Fibroblast of skin of scalp (primary cell): ENCODE measurements at places on chromosomes 5 and 9.

DNA sequence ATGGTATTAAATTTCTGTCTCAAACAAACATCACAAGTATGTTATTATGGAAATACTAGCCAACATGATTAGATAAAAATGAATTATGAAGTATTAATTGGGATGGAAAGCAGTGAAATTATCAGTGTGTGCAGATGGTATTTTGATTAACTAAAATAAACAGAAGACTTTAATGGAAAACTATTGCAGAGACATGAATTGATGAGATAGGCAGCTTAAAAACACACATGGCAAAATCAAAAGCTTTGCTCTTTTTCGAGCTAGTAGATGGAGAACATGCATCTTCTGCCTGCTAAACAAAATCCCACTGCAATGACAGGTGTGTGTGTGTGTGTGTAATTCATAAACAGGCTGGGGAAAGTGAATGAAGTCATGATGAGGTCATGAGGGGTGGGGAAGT, 426.2 kb downstream of the MTRR start:
- no peak for DNase-seq

DNA sequence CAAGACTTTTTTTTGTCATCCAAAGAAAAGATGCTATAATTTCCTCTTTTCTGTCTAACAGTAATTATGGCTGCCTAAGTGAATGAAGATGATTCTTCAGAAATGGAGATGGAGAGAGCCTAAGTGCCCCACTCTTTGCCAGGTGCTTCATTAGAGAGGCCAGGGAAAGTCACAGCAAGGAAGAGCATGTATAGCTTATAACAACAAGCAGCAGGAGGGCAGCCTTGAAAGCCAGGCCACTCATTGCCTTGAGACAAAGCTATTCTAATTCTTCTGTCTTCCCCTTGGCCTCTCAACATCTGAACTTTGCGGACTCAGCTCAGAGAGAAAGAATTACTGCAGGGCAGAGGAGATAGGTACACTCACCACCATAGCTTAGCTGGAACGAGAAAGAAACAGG, 112.0 kb upstream of the ZNF366 start:
- no peak for DNase-seq

GRCh38 chr9:134333874-134334581, 7.8 kb downstream of the RXRA start:
- DNase-seq: no peak

GRCh38 chr9:132901858-132902831, 23.4 kb downstream of the SPACA9 start:
- DNase-seq: peak; percentile 81

DNA sequence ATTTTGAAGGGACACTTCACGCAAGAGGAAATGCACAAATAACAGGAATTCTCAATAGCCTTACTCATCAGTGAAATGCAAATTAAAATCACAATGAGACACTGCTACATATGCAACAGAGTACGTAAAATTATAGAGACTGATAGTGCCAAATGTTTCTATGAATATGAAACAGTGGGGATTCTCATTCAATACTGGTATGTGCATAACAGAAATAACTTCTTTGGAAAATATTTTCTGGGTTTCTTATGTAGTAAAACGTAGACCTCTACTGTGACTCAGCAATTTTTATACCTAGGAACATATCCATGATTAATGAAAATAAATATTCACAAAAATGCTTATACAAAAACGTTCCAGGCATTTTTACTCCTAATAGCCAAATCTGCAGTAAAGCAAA, 1625.2 kb downstream of the MAT2B start:
- peak; percentile 60 for DNase-seq

- DNase-seq: peak; percentile 93
These were observed at the start of gene ARSI for GRCh38 chr5:150302301-150303069. Gene ARSI, minus strand, starts transcription at chr5:150302905. Its CDS starts 532 bp downstream, at chr5:150302373.

- peak; percentile 36 for DNase-seq
These were observed 294.2 kb upstream of the PTGER4 start for GRCh38 chr5:40385544-40385943.

DNA sequence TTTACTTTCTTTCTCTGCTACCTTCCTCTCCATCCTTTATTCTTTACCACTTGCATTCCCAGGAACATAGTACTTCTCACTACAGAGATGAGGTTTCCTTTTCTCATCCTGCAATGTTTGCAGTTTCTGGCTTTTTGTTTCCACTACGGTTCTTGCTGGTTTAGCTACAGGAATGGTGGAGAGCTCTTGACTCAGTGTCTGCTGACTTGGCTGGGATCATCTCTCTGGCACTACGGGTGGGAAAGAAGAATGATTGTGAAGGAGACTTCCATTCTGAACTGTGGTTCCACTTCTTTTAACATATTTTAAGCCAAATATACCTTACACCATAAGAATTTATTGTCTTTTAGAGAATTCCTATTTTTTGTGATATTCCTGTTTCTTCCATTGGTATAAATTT, 65.1 kb downstream of the NREP start:
- DNase-seq: no peak

DNA sequence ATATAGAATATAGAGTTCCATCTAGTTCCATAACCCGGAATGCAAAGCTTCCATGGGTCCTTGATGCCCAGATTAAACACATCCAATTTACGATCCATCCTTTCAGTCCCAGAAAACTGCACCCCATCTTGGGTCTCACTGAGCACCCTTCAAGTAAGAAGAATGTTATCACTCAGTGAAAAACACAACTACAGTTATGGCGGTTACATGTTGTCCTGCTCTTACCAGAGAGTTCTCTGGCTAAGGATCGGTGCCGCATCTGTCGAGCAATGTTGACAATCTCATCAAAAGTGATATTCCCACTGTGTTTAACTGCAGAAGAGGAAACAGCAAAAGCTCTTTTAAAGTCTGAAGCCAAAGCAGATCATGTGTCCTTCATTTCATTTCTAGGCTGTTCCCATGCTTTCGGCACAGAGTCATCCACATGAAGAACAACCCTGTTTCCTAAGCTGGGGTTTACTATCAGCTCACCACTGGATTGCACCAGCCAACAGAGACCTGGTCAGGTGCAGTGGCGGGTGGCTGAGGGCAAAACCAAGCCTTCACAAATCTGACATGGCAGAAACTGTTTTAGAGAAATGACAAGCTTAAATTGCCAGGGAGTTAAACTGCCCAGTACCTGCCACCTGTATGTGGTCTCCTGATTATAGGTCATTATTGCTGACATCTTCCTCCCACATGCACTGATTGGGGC, 2.9 kb downstream of the RPL12 start:
- DNase-seq: no peak

DNA sequence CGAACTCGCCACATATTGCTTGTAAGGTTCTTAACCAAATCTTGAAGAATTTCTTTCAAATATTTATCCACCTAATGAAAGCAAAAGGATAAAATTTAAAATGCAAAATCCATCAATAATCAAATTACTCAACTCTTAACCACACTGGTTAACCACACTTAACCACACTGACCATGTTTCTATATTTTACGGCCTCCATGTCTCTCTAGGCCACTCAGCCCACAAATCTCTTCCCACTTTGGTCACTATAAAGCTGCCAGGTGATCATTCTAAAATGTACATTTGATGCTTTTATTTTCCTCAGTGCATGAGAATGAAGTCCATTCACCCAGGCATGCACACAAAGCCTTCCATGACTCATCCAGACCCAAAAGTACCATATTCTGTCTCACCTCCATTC, 56.4 kb upstream of the OR2K2 start:
- no peak for DNase-seq

GRCh38 chr5:34012791-34013190, 4.9 kb upstream of the AMACR start:
- DNase-seq: peak; percentile 60

- no peak for DNase-seq
These were observed 25.2 kb upstream of the SYNPO start for GRCh38 chr5:150615141-150615699.

GRCh38 chr5:107782561-107783169, 111.9 kb upstream of the EFNA5 start:
- no peak for DNase-seq

DNA sequence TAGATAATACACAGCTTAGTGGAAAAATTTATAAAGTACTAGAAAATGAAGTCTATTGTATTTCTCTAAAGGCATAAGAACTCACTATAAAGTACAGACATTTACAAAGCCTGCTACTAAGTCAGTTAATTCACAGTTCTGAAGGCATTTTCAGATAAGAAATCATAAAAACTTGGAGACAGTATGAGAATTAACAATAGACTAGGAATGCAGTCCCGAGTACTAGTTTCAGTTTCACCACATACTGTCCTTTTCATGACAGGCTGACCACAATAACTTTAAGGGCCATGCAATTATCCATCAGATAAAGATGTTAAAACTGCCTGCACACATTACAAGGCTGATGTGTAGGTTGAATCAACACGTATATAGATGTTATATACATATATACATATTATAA, 362.6 kb upstream of the SMC2 start:
- DNase-seq: no peak

DNA sequence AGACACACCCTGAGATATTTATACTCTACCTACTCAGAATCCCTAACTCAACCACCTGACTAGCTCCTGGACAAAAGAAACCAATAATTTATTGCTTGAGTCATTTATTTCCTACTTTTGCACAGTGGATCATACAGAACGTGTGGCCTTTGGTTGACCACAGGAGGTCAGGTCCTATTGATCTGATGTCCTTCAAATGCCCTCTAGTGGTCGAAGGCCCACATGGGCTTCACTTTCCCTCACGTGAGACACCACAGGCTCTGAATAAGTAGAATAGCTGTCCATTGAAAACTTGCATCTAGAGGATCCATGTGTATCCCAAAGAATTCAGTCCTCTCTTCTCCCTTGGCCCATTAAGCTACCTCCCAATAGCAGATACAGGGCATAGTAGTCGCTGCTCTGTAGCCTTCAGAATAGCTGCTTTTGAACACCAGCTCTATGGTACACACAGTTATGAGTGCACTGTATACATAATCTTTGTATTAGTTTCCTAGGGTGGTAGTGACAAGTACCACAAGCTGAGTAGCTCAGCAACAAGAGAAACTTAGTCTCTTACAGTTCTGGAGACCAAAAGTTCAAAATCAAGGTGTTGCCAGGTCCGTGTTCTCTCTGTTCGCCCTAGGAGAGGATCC, 177.6 kb upstream of the SMARCA2 start:
- DNase-seq: peak; percentile 47

DNA sequence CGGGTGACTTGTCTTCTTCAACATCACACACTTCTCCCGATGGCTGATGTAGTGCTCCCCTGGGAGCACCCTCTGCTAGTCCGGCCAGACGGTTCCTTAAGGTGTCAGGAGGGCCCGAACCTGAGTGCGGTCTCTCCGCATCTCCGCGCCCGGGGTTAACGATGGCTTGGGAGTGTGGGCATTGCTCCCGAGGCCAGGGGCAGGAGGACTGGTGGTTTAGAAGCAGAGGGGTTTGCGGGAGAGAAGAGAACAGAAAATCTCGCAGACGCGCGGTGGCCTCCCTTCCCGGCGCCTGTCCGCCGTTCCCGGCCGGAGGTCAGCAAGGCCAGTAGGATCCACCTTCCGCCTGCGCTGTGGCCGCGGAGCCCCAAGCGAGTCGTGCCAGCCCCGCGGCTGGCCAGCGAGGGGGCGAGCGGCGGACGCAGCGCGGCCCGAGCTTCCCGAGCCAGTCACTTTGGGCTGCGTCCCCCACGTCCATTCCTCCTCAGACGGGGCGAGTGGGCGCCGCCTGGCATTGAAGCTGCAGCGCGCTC, 700 bp downstream of the CDO1 start:
- DNase-seq: no peak

- no peak for DNase-seq
These were observed 3.1 kb upstream of the STOM start for GRCh38 chr9:121373011-121373729.

DNA sequence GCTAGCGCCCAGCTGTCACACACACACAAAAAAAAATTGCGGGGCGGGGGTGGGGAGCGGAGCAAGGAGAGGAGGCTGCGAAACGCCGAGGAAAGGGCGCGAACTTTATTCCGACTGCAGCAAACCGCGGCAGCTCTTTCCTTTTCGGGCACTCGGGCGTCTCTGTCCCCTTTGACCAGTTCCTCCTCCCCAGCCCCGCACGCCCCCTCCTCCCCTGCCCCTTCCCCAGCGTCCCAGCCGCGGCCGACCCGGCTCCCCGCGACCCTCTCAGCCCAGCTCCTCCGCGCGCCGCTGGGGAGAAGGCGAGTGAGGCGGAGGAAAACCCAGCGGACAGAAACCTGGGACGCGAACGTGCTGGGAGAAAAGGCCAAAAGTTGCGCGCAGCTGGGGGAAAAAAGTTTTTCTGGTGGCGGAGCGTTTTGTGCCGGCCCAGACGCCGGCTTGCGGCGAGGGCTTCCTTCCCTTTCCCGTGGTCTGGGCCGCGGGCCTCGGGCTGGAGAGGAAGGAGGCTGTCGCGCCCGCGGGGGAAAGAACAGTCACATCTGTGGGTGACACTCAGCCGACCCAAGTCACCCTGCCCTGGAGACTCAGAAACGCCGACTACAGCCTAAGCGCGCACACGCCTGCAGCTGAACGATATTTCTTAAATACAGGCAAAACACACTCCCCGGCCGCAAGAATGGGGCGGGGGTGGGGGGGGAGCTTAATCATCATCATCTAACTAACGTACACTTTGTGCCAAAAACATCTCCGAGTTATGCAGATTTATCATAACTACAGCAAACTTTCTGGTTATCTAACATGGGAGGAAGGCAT, 1.1 kb upstream of the BNC2 start:
- DNase-seq: peak; percentile 92

GRCh38 chr5:123037104-123037418, 536 bp upstream of the PPIC start:
- no peak for DNase-seq

GRCh38 chr5:90182726-90183125, 226.8 kb downstream of the CETN3 start:
- DNase-seq: no peak

GRCh38 chr5:138654281-138654867, 79.2 kb upstream of the HSPA9 start:
- peak; percentile 36 for DNase-seq

DNA sequence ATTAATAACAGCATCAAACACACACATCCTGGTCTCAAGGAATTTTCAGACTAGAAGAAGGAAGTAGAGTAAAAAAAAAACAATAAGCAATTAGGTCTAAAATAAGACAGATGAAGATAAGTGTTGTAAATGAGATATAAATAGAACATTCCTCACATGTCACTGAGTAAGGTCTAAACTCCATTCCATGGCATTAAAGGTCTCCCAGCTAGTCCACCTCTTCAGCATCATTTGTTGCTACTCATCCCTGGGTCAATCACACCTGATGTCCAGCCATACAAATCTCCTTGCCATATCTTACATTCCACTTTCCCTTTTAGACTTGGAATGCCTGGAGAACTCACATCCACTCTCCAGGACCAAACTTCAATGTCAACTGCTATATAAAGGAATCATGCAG, 214.1 kb upstream of the KLF4 start:
- DNase-seq: no peak

GRCh38 chr9:15469406-15469805, 41.4 kb downstream of the PSIP1 start:
- no peak for DNase-seq

- no peak for DNase-seq
These were observed 10.9 kb downstream of the PTPA start for GRCh38 chr9:129122133-129122532.

GRCh38 chr5:17081142-17081541, 136.3 kb upstream of the BASP1 start:
- peak; percentile 59 for DNase-seq

GRCh38 chr5:64874753-64875152, 106.0 kb downstream of the CWC27 start:
- no peak for DNase-seq
